ENCODE measurements at places on chromosomes 3 and 15.

DNA sequence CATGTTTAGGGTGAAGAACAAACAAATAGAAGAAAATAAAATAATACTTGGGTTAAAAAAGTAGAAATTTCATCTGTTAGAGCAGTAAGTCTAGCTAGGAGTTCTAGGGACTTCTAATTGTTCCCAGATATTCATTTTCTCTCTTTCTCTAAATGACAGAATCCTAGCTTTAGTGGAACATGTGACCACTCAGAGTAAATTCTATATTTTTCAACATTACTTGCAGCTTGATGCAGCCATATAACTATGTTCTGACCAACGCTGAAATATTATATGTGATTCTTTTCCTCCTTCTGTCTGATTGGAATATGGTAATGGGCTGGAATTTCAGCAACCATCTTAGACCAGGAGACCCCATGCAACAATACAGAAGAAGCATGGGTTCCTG, 8.1 kb downstream of the PTX3 start:
- no peak for DNase-seq

DNA sequence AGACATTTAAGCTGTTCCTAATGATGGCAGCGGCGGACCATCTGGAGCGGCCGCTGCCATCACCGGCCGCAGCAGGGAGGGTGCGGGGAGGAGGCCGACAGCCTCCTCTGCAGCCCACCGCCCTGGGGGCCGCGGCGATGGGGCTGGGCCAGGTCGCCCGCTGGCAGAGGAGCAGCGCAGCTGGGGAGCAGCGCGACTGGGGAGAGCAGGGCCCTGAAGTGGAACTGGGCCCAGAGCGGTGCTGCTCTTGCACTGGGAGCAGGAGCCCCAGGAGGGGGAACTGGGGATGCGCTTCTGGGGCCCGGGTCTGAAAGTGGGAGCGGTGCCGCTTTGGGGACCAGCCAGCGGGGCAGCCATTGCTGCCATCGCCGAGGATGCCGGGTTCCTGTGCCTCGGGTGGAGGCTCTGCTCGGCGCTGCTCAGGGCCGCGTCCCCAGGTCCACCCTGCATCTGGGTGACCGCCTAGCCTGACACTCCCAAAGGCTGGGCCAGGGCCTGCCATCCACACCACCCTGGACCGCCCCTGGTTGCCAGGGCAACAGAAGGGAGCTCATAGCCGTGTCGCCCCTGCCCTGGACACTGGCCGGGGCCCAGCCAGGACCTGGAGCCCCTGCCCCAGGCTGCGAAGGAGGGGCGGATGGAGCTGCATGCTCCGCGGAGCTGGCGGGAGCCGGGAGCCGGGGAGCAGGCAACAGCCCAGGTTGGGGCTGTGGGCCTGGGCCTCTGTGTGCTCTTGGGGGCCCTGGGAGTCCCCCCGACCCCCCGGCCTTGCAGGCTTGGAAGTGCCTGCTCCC, 15.5 kb upstream of the PLA2G4E start:
- no peak for DNase-seq

DNA sequence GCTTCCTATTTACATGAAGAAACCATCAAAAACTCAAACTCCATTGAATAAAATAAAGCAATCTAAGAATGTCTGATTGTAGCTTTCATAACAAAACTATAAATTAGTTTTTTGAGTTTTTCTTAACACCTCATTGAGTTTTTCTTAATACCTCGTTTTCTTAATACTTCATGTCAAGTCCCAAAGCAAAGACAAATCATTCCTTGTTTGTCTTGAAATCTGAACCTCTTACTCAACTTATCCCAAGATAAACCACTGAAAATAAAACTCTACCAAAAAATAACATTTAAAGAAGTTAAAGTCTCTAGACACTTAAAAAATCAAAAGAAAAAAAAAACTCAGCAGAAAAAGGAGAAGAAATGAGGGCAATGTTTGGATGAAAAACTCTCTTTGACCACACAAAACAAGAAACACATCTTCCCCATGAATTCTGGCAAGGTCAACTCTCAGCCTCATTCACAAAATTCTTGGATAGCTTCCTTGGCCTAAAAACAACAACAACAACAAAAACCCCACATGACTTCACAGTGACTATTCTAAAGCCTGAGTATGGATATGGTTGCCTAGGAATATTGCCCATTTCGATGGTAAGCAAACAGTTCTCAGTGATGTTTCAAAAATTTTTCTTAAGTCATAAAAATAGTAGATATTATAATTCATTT, 38.2 kb downstream of the TMCC1 start:
- DNase-seq, result no peak

DNA sequence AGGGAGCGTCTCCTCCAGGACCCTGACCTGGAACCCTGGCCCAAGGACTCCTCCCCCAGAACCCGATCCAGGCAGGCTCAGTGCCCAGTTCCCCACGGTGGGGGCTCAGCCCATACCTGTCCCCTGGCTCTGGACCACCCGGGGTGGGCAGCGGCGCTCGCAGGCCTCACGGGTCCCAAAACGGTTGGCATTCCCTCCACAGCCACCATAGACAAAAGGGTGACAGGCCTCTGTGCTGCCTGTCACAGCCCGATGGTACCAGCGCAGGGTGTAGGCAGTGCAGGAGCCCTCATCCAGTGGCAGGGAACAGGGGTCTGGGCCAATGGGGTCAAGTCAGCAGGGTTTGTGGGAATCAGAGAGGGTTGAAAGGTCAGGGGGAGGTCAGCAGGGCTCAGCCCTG, 1.1 kb upstream of the UCN2 start:
- no peak for DNase-seq

DNA sequence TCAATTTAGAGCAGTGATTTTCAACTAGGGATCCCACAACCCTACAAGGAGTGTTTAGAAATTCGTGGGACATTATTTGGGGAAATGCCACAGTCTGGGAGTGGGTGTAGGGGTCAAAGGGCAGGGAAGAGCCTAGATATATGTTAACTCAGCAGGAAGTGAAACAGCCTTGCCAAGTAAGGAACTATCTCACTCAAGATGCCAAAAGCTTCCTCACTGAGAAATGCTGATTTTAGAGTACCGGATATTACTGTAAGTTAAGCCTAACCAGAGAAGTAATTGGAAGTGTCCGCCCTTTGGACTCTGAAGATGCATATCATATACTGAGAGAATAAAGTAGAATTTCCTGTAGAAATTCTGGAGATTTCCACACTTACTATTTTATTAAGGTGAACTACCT, 158.6 kb downstream of the BBX start:
- no peak for DNase-seq

DNA sequence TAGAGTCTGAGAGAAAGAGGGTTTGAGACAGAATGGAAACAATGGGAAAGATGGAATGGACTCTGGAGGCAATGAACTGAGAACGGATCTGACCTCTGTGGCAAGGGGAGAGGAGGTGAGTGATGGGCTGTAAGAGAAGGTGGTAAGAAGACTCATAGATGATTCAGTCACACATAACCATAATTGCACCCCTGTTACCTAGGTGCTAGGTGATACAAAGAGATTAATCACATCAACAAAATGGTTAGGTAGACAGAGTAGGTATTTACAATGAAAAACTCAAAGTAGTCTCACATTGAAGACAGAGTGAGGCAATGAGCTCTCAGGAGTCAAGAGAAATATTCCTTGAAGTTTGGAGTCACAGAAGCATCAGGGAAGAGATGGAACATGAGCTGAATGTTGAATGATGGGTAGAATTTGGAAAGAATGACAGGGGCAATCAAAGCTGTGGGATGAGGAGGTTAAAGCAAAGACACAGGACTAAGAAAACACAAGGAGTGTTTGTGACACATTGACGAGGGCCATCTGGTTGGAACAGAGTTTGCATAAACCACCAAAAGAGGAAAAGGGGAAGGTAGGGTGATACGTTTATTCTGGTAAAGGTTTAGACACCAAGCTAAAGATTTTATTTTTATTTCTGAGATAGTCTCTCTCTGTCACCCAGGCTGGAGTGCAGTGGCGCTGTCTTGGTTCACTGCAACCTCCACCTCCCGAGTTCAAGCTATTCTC, 32.7 kb downstream of the MME start:
- DNase-seq, result no peak

GRCh38 chr3:186493525-186494255, 50.5 kb downstream of the CRYGS start:
- DNase-seq, result no peak

GRCh38 chr15:71743861-71744382, 66.4 kb upstream of the NR2E3 start:
- peak; percentile 15 for DNase-seq

GRCh38 chr3:172181932-172182586, 142.7 kb downstream of the FNDC3B start:
- no peak for DNase-seq

- DNase-seq, result no peak
These were observed 31.6 kb upstream of the RAP2B start for GRCh38 chr3:153130312-153130977.

DNA sequence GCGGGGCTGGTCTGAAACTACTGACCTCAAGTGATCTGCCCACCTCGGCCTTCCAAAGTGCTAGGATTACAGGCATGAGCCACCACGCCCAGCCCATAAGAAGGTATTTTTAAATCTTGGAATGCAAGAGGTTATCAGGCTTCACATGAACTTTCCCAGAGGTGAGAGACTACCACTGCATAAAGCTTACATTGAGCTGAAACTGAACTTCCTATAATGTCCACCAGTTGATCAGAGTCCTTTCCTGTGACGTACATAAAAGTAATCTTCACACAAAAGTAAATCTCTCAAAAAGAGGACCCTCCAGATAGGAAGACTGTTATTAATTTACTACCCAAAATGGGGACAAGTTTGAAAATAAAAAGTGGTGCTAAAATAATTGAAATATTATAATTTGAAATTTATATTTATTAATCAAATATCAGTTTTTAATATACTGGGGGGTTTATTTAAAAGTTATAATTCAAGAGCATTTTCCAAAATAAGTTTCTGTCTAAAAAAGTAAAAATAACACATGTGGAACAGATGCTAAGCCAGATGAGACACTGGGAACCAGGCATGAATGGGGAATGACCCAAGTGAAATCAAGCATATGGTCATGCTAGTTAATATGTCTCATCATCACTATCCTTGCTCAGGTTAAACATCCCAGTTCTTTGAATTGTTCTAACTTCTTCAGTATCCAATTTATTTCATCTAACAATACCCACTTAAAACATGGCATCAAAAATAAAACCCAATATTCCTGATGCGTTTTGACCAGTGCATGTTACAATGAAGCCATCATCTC, 269.9 kb upstream of the UBE2E2 start:
- no peak for DNase-seq

- DNase-seq, result no peak
These were observed 191.1 kb downstream of the KCNAB1 start for GRCh38 chr3:156311431-156311830.

DNA sequence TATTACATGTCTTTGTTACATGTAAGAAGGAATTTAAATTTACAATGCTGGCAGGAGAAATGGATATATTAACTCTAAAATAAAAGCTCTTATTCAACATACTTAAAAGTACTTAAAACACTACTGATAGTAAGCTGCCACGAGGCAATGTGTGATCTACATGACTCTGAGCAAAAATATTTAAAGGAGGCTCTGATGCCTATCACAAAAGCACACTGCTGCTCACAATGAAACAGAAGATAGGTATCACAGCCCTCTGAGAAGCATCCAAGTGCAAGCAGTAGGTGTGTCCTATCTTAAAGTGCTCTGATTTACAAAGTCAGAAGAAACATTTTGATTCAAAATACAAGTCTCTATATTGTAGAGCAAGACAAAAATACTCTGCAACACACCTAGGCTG, 371.2 kb upstream of the WNT5A start:
- no peak for DNase-seq

DNA sequence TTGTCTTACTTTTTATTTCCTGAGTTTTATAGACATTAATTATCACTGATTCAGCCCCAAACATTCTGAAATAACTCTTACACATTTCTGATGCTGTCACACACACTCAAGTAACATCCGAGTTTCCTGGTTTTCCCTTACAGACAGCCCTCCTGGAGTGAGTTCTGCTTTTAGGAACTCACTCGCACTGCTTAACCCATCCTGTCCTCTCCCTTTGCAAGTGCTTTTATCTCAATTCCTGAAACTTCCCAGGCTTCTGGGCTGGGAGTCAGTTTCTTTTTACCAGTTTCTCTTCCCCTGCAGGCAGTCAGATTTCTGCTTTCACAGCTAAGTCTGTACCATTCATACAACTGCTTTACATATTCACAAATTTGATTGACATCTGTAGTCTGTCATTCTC, 15.6 kb upstream of the SH3GL3 start:
- DNase-seq, result no peak

- no peak for DNase-seq
These were observed 126.6 kb upstream of the LMOD3 start for GRCh38 chr3:69249001-69249400.

GRCh38 chr3:169256027-169256426, 407.5 kb downstream of the MECOM start:
- no peak for DNase-seq

- no peak for DNase-seq
These were observed 43.9 kb downstream of the GABRA5 start for GRCh38 chr15:26910715-26911114.

GRCh38 chr15:33756961-33757360, 211.3 kb upstream of the CHRM5 start:
- no peak for DNase-seq

DNA sequence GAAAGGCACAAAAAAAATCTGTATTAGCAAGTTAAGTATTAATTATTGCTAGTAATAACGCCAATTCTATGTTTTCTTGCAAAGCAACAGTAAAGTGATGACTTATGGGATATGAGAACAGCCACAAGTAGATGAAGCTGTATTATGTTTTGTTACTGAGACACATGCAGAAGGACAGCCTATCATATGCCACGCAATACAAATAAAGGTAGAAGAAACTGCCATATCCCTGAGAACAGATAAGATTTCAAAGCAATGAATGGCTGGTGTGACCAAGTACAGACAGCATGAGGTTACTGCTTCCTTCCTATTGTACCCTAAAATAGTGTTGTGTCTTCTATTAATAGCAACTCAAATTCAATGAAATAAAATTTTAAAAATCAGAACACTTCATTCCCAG, 26.7 kb downstream of the STAG1 start:
- DNase-seq, result no peak

DNA sequence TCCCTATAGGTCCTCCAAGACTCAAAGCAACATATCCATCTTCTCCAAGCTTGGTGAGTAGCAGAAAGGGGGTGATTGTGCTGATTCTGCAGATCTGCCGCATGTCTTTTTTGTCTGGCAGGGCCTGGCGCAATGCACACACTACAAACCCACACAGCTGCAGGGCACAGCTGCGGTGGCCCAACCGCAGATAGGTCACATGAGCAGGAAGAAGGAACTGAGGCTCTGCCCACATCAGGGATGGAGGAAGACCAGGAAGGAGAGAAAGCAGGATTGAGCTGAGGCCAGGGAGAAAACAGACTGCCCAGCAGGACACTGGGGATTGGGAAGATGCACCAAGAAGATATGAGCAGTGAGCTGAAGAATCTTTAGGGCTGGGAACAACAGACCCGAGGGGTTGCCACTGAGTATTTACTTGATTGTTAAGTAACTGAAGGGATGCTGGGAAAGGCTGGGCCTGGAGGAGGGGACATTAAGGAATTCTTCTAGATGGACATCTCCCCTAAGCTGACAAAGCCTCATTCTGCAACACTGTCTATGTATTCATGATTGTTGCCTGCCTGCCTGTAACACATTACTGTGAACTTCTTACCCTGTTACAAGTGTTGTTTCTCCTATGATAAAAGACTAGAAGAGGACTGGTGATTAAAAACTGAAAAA, 126.7 kb downstream of the MYLK start:
- no peak for DNase-seq
